CD4-positive, alpha-beta T cell (primary cell): ENCODE measurements at places on chromosomes 16 and 17.

- H3K4me1 ChIP-seq: no peaks in the 10 kb centered on the region
- no peak overlapping the region for H3K4me3 ChIP-seq
- peaks cover 17% of the 10 kb centered on the region for H3K27me3 ChIP-seq
- no peak for DNase-seq
Measured at GRCh38 chr17:72222661-72223380, 102.0 kb downstream of the SOX9 start.

DNA sequence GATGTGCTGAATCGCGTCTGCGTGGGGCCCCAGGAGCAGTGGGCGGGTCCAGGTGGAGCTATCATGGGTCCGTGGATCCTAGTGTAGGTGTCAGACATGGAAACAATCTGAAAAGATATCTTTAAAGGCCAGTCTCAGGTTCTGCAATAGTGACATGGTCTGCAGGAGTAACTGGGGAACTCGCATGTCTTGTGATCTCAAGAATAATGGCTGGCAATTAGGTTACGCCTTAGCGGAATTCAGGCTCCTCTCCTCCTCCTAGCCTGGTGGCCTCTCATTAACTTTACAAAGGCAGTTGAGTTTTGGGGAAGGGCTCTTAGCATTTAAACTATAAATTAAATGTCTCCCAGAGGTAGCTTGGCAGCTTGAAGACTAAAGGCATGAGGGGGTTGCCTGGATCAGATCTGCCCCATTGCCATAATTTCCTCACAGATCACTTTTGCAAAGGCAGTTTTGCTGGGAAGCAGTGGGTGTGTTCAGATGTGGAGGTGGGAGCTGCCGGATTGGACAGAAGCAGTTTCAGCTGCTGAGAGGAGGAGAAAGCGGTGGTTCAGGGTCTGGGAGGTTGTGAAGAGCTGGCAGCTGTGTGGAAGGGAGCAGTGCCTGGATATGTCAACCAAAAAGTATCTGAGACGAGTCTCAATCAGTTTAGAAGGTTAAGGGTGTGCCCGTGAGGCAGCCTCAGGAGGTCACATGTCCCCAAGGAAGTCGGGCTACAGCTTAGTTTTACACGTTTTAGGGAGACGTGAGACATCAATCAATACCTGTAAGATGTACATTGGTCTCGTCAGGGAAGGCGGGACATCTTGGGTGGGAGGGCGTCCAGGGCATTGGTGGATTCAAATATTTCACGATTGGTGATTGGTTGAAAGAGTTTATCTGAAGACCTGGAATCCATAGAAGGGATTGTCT lies 2.7 kb downstream of the TBCD start:
- no peak overlapping the region for H3K27ac ChIP-seq
- no peaks in the 10 kb centered on the region for H3K27me3 ChIP-seq
- H3K4me3 ChIP-seq: no peak overlapping the region
- peaks cover 32% of the 10 kb centered on the region for H3K4me1 ChIP-seq
- peaks cover 10% of the 10 kb centered on the region for H3K36me3 ChIP-seq

DNA sequence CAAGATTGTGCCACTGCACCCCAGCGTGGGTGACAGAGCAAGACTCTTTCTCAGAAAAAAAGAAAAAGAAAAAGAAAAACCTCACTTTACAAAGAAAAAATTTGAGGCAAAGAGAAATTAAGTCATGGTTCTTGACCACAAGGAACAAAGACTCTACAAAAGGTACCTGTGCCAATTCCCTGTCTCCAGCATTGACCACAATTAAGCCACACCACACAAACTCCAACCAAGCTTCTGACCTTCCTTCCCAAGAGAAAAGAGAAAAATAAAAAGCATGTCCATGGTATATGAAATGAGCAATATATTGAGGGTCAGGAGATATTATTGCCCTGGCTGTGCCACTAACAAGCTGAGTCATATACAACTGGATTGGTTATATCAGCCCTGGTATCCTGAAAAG lies 146.3 kb upstream of the NOG start:
- H3K27me3 ChIP-seq: no peaks in the 10 kb centered on the region
- no peaks in the 10 kb centered on the region for H3K36me3 ChIP-seq
- no peak for DNase-seq
- no peak overlapping the region for H3K4me3 ChIP-seq
- H3K4me1 ChIP-seq: no peaks in the 10 kb centered on the region
- no peak overlapping the region for H3K27ac ChIP-seq

DNA sequence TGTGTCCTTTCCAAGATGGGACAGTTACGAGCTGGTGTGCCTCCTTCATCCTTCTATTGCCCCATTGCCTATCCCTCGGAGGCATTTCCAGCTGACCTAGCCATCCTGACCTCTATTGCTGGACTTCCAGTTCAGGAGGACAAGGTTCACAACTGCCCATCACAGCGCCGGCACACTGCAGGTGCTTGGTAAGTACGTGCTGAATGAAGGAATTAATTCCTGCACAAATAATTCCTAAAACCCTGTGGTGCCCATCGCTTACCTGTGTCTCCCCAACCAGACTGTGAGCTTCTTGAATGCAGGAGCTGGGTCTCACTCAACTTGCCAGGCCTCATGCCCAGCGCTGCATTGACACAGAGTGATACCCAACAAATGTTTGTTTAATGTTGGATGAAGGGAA lies 13.0 kb downstream of the ALOX15B start:
- H3K4me1 ChIP-seq: peaks cover 8% of the 10 kb centered on the region
- no peaks in the 10 kb centered on the region for H3K36me3 ChIP-seq
- H3K27me3 ChIP-seq: no peaks in the 10 kb centered on the region
- H3K4me3 ChIP-seq: no peak overlapping the region
- no peak for DNase-seq
- no peak overlapping the region for H3K27ac ChIP-seq
